SIG-M5 (cell line): ENCODE measurements at places on chromosomes 6 and 20.

DNA sequence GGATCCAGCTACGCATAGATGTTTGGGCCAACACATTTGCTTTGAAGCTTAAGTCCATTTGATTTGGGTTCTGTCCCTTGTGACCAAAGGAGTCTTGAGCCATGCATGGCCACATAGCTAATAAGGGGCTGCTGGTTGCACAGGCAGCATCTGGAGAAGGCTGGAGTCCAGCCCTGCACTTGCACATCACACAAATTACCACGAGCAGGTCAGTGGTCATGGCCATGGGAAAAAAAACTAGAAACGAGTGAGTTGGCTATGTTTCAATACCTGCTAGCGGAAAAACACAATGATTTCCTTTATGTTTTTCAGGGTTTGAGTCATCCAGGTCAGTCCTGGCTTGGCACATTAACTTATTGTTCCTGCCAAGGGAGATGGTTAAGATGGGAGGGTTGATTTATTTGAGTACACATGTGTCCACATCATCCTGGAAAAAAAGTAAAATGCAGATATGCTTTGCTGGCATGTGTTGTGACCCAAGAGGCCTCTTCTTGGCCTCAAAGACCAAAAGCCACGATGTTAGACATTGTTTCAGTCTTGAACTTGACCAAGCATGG, 5.6 kb upstream of the STX16 start:
- DNase-seq: no peak

DNA sequence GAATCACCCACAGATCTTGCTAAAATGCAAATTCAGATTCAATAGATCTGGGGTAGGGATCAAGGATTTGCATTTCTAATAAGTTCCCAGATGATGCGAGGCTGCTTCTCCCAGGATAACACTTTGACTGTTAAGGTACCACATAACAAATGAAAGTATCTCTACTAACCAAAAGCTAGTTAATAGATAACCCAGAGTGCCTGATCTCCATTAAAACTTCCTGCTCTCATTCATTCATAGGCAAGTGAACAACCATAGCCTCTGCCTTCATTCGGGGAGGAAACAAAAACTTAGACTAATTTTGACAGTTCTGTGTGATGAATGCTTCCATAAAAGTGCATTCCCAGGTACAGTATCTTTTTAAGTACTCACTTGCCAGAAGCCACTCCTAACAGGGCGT, 265.6 kb upstream of the BTBD3 start:
- no peak for DNase-seq

GRCh38 chr6:40916845-40917244, 122.2 kb downstream of the UNC5CL start:
- DNase-seq: no peak

GRCh38 chr20:48933017-48933766, 11.7 kb downstream of the ARFGEF2 start:
- DNase-seq: no peak

GRCh38 chr6:131268303-131268702, 133.0 kb downstream of the AKAP7 start:
- no peak for DNase-seq

DNA sequence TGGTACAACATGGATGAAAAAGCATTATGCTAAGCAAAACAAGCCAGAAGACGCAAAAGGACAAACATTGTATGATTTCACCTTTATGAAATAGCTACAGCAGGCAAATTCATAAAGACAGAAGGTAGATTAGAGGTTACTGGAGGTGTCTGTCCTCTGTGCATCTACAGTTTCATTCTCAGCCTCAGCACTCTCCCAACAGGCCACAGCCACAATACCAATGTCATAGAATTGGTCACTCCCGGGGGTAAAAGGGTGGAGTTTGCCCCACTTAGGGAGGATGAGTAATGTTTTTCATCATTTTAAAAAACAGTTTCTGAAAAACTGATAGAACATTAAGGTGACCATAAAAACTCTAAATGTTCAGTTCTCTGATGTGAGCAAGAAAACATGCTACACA, 17.2 kb upstream of the TMX4 start:
- no peak for DNase-seq

DNA sequence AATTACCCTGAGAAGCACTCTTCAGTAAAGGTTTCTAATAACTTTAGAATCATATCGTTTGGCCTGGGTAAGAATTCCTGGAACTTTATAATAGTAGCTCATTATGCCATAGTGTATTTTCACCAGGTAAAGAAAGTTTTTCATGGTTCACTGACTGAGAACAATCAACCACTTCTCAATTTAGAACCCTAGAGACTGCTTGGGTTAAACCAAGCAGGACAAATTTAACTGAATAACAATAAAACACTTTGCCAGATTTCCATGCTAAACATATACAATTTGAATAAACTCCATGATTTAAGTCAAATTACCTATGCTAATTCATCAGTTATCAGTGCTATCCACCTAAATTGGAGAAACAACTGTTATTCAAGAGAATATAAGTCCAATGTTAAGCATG, 99.4 kb downstream of the PLG start:
- DNase-seq: no peak

- no peak for DNase-seq
Observed at GRCh38 chr20:10609770-10610169, 64.0 kb downstream of the JAG1 start.

- DNase-seq: no peak
Observed at GRCh38 chr6:145845557-145845956, 31.0 kb upstream of the FBXO30 start.

GRCh38 chr20:46938434-46938833, 43.8 kb downstream of the EYA2 start:
- DNase-seq: no peak

- no peak for DNase-seq
Observed at GRCh38 chr6:75876152-75876551, 127.1 kb downstream of the MYO6 start.

GRCh38 chr6:41626917-41627316, 11.4 kb upstream of the MDFI start:
- no peak for DNase-seq

DNA sequence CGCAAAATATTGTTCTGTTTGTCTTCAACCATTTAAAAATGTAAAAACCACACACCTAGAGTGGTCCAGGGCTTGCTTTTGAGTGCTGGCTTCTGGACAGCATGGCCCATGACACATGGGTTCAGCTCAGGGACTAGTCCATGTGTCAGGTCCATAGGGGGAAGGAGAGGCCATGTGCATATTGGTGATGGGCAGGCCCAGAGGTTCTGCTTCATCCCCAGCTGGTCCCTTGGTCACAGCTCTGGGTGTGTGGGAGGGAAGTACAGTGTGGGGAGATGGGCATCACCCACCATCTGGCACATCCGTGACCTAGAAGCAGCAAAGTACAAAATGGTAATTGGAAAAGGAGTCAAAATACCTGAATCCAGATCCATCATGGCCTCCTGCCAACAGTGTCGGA, 50.7 kb downstream of the STK35 start:
- DNase-seq: no peak

DNA sequence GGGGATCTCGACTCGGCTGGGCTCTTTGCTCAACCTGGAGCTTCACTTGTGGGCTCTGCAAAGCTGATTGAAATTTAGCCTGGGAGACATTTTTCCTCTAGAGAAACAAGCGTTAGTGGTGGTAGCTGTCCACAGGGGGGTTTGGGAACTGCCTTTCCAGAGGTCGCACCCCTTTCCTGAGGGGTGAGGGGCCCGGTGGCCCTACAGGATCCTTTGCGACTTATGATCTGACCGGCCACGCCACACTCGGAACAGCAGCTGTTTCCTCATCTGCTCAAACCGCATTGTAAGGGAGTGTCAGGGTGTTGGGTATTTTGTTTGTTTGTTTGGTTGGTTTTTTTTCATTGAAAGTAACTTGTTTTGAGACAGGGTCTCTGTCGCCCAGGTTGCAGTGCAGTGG, 21.0 kb downstream of the PNLDC1 start:
- DNase-seq: no peak

DNA sequence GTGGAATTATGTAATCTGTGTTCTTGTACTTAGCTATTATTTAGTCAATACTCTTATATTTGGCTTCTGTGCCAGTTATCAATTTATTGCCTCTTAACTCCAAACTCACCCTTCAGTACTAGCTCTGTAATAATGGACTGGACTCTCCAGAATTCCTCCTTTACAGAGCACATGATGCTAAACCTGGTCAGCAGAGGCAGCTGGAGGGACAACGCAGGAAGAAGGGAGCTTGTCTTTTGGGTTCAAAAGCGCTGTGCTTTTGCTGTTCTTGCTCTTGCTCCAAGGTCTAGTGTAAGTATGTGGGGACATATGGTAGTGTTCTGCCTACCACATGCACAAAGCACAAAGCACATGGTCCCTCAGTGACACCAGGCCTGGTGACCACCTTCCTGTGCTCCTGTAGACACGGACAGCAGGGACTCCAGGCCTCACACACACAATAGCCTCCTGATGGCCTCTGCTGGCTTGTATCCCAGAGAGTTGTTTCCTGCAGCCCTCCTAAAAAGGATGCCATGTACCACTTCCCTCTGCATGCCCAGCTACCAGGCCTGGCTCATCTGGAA, 46.1 kb downstream of the CHD6 start:
- no peak for DNase-seq

GRCh38 chr6:134744301-134744700, 205.6 kb downstream of the ALDH8A1 start:
- no peak for DNase-seq

GRCh38 chr20:9739991-9740390, 98.9 kb downstream of the PAK5 start:
- DNase-seq: no peak

GRCh38 chr6:16857969-16858592, 96.8 kb upstream of the ATXN1 start:
- no peak for DNase-seq

DNA sequence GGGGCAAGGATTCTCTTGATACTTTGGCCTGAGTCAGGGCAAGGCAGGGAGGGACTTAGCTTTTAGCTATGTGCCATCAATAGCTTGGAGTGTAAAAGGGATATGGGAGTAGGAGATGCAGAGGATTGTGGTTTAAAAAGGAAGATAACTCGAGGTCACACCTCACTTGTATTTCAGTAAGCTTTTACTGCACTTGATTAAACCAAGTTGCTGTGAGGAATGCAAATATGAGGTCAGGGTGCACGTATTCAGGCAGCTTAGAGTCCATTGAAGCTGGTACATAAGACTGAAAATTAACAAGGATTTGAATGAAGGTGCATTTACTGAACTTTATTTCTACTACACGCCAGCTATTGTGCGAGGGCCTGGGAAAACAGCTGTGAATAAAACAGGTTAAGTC, 32.1 kb downstream of the DSTN start:
- no peak for DNase-seq

DNA sequence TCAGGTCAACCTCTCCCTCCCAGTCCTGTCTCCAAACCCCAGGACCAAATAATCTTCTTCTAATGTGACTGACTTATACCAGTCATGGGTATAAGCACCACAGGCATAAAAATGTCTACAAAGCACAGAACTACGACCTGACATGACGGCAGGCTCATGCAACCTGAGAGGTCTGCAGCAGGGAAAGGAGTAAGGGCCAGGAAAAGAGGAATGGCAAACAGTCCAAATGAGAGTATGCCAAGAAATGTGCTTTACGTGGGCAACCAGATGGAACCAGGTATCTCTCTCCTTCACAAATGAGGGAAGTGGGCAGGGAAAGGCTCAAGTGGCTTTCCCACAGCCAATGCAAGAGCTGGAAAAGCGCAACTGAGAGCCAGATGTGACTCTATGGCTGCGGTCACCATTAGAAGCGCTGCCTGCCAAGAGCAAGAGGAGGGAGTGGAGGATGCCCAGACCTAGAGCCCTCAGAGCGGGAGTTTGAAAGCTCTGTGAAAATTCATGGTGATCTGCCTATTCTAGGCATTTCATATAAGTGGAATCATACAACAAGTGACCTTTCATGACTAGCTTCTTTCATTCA, 6.0 kb downstream of the APMAP start:
- no peak for DNase-seq

- no peak for DNase-seq
Observed at GRCh38 chr6:148578489-148578814, 168.4 kb upstream of the UST start.

GRCh38 chr6:147643341-147644200, 135.1 kb downstream of the SAMD5 start:
- DNase-seq: no peak

DNA sequence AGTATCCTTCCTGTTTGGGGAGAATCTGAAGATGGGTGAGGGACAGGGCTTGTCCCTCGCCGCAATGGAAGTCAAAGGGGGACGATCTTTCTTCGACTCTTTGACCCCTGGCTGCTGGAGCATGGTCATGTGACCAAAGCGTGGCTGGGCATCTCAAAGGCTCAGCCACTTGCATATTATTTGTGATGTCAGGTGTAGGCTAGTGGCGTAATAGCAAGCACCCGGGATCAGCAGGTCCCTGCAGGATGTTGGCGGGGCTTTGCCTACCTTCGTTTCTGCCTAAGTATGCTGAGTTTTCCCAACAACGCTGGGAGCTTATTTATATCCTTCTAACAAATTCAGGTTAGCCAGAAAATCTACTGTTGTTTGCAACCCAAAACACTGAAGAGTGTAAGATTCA, 50.3 kb upstream of the IL20RA start:
- no peak for DNase-seq

DNA sequence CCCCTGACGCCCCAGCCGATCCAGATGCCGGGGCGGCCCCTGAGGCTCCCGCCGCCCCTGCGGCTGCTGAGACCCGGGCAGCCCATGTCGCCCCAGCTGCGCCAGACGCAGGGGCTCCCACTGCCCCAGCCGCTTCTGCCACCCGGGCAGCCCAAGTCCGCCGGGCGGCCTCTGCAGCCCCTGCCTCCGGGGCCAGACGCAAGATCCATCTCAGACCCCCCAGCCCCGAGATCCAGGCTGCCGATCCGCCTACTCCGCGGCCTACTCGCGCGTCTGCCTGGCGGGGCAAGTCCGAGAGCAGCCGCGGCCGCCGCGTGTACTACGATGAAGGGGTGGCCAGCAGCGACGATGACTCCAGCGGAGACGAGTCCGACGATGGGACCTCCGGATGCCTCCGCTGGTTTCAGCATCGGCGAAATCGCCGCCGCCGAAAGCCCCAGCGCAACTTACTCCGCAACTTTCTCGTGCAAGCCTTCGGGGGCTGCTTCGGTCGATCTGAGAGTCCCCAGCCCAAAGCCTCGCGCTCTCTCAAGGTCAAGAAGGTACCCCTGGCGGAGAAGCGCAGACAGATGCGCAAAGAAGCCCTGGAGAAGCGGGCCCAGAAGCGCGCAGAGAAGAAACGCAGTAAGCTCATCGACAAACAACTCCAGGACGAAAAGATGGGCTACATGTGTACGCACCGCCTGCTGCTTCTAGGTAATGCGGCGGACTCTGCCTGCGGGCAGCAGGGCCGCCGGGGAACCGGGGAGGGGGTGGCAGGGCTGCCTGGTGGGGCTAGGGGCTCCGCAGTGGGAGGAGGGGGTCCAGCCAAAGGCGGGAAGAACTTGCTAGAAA, 2.3 kb downstream of the GNAS start:
- no peak for DNase-seq

DNA sequence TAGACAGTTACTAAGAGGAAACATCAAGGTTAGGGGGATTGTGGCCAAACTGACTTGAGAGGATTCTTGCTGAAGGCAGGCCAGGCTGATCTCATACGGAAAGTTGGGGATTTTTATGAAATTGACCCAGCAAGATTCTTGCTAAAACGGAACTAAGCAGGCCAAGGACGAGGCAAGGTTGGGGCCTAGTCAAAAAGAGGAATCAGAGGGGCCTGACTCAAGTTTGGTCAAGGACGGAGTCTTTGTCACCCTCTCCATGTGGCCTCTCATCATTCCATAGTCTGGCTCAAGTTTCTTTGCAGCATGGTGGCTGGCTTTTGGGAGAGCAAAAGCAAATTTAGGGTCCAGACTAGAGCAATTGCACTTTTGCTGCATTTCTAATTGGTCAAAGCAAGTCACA, 7.9 kb upstream of the HECA start:
- DNase-seq: no peak
